ENCODE measurements at places on chromosomes 4 and X.

DNA sequence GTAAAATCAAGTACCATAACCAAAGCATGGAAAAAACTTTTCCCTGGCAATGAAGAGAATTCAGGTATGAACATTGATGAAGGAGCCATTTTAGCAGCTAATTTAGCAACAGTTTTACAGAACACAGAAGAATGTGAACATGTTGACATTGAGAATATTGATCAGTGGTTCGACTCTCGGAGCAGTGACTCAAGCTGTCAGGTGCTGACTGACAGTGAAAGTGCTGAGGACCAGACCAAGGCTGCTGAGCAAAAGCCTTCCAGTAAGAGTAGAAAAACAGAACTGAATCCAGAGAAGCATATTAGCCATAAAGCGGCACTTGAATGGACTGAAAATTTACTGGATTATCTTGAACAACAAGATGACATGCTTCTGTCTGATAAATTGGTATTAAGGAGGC is 2.8 kb downstream of the TIGD2 start:
- DNase-seq, result no peak

- DNase-seq, result no peak
Measured at GRCh38 chr4:37885496-37885895, 5.4 kb upstream of the TBC1D1 start.

DNA sequence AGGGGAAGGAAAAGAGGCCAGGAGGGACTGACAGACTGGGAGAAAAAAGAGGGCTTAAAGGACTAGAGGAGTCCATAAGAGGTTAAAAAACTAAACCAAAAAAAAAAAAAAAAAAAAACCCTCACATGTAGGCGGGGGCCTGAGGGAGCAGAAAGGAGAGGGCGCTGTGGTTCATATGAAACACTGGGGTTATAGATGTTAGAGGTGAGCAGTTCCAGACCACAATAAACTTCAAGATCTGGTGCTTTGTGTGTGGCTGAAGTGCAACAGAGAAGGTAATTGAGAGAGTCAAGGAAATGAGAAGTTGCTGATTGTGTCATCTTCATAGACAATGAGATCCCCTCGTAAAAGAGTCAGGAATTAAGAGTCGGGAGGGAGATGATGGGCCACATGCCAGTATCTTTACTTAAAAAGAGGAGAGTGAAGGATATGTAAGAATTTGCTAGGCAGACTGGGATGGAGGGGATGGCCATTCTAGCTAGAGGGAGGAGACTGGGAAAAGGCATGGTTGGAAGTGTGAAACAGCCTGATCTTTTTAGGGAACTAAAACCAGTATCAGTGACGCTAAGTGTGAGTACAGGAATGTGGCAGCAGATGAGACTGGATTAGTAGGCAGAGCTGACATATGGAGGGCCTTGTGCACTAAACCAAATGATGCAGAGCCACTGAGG is 18.4 kb upstream of the OGT start:
- DNase-seq, result no peak

DNA sequence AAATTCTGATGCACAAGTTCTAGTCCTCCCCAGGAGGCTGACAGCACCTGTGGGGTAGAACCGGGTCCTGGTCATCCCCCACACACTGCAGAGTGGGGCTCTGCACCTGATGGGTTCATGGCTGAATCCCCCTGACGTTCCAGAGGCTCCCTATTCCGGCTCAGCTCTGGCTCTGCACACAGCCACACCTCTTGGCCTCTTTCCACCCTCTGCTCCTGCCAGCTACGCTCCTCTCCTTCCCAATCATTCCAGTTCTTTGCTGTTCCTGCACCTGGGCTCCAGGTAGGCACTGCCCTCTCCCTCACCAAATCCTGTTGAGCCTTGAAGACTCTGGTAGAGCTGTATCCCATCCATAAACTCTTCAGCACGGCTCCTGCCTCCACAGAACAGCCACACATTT is 75.5 kb downstream of the GATB start:
- DNase-seq, result no peak

DNA sequence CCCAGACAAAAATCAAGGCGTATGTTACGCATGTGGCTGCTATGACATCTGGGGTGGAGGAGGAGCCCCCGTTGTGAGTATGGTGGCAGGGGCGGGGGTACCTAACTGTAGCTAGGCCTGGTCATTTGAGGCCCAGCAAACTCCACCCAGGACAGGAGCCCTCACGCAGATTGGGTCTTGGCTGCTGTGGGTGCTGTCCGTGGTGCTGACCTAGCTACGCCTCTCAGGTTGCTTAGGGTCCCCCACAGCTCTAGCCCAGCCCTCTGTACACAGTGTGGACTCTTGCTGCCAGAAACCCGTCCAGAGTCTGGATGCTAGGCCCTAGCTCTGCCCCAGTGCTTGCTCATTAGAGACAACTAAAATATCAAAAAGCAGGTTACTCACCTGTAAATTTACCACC is 146.7 kb upstream of the PSAPL1 start:
- no peak for DNase-seq

- DNase-seq, result no peak
Measured at GRCh38 chr4:1792832-1793495, at the start of gene FGFR3. Gene FGFR3 (plus strand): TSS chr4:1793293. CDS start chr4:1793935, 642 bp downstream.

GRCh38 chrX:101357166-101357795 is 8.7 kb upstream of the TIMM8A start:
- DNase-seq, result no peak

- no peak for DNase-seq
Measured at GRCh38 chrX:25869761-25870160, 268.4 kb upstream of the MAGEB18 start.

DNA sequence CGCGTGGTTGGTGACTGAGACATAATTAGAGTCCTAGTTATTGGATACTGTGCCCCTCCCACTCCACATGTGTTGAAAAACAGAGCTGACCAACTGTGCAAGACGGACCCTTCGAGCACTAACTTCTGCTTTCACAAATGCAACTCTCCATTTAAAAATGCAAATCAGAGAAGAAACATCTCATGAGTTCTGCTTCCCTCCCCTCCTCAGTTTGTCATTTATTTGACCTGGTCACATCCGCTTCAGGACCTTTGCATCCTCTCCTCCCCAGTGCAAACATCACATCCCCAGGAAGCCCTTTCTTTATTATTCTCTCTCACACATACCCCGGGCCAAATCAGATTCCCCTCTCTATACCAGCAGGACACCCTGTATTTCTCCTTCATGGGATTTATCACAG is 38.1 kb upstream of the NOCT start:
- DNase-seq, result no peak

GRCh38 chr4:26342328-26343037 is 21.7 kb downstream of the RBPJ start:
- peak; percentile 75 for DNase-seq

DNA sequence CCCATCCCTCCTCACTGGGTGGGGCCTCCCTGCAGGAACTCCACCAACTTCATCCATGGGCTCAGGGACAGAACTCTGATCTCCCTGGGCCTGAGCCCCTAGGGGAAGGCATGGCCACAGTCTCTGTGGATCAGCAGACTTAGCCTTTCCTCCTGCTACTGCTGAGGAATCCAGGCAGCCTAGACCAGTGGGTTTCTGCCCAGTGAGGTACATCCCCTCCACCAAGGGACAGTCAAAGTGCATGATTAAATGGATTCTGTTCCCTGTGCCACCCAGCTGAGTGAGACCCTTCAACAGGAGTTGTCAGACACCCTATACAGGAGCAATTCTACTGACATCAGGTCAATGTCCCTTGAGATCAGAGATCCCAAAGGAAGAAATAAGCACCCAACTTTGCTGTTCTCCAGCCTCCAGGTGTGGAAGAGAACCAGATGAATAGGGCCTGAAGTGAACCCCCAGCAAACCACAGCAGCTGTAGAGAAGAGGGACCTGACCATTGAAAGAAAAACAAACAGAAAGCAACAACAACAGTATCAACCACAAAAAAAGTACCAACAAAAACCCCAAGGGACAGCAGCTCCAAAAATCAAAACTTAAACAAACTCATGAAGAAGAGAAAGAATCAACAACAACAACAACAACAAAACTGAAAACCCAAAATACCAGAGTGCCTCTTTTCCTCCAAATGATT is 84.8 kb downstream of the CHIC1 start:
- no peak for DNase-seq

- DNase-seq, result no peak
Measured at GRCh38 chr4:56464581-56464980, 2.8 kb upstream of the SRP72 start.

DNA sequence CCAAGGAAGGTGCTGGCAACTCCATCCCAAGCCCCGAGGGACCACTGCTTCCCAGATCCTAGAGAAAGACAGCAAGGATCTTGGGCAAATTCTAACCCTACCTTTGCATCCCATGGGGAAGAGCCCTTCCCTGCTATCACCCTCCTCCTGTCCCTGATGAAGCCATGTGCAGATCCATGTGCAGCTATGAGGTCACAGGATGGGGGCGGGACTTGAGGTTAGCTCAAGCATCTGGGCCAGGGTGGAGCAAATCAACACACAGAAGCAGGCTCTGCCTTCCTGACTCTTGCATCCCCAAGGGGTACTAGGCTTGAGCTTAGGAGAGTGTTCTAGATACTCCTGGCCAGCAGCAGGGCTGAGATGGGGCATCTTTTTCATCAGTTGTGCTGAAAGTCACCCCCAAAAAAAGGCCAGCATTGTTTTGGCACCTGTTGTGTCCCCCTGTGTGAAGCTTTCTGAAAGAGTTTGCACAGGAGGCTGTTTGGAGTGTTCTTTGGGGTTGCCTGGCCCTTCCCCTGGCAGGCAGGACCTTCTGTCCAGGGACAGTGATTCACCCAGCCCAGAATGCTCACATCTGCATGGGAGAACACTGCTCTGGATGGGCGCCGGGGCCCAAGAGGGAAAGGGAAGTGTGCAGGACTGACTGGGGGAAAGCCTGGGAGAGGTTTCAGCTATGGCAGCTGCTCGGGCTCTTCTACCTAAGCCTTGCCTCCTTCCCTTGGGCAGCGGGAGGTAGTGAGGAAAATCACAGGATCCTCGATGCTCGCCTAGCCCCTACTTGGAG is 50.8 kb downstream of the PRPS1 start:
- DNase-seq, result no peak

GRCh38 chrX:67351411-67351810 is 192.4 kb upstream of the AR start:
- no peak for DNase-seq

GRCh38 chr4:186581421-186581820 is 26.1 kb upstream of the MTNR1A start:
- no peak for DNase-seq
